ENCODE measurements at places on chromosomes 5 and 9.
A peak's percentile ranks its signal among the peaks of the same experiment; 100 is the strongest.

GRCh38 chr5:159456261-159456660 lies 126.0 kb upstream of the IL12B start:
- no peak for DNase-seq

DNA sequence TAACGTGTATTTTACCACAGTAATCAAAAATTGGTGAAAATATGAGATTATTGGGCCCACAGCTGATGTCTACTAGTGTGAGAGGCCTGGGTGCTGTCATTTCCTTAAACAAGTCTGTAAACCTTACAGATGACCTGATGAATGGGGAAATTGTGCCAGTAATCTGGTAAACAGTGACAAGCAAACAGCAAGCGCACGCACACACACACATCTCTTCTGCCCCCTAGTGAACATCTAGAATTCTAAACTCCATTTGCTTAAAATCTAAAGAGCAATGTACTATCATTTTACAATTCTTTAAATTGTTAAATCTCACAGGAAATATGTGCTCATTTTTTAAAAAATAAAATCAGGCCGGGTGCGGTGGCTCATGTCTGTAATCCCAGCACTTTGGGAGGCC lies 7.5 kb upstream of the RAPGEF1 start:
- DNase-seq = no peak

DNA sequence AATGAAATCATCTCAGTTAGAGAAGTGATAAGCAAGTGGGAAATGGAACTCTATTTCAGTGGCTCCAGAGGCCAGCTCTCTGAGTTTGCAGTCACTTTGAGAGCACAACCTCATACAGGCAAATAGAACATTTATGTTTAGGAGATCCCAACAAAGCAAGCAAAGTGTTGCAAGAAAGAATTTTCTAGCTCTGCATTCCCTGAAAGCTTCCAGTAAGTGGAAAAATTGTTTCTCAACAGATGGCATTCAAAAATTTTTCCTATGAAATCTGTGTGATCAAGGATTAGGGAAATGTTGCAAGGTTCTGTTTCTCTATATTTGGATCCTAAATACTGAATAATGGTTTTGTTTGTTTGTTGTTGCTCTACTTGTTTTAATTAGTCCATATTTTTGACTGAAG lies 764.2 kb upstream of the ZNF608 start:
- DNase-seq = no peak

- DNase-seq = peak; percentile 10
Measured at GRCh38 chr9:33472881-33473615, 676 bp downstream of the NOL6 start.

GRCh38 chr5:146564007-146564762 lies 48.2 kb upstream of the GPR151 start:
- no peak for DNase-seq

DNA sequence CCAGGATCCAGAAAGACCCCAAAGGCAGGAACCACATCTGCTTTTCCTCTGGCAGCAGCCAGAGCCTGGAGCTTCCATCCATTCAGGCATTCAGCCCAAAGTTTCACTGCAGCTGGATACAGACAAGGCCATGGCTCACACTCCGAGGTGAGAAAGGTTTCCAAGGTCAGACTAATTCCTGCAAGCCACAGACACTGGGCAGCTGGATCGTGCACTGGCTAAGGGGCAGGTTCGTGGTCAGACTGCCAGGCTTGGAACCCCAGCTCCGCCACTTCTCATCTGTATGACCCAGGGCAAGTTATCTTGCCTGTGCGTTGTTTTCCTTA lies 36.9 kb downstream of the SPOCK1 start:
- DNase-seq = no peak

- DNase-seq = no peak
Measured at GRCh38 chr9:92439921-92440750, 15.9 kb upstream of the OMD start.

- DNase-seq = no peak
Measured at GRCh38 chr5:17680737-17681136, 46.5 kb downstream of the TAF11L14 start.

DNA sequence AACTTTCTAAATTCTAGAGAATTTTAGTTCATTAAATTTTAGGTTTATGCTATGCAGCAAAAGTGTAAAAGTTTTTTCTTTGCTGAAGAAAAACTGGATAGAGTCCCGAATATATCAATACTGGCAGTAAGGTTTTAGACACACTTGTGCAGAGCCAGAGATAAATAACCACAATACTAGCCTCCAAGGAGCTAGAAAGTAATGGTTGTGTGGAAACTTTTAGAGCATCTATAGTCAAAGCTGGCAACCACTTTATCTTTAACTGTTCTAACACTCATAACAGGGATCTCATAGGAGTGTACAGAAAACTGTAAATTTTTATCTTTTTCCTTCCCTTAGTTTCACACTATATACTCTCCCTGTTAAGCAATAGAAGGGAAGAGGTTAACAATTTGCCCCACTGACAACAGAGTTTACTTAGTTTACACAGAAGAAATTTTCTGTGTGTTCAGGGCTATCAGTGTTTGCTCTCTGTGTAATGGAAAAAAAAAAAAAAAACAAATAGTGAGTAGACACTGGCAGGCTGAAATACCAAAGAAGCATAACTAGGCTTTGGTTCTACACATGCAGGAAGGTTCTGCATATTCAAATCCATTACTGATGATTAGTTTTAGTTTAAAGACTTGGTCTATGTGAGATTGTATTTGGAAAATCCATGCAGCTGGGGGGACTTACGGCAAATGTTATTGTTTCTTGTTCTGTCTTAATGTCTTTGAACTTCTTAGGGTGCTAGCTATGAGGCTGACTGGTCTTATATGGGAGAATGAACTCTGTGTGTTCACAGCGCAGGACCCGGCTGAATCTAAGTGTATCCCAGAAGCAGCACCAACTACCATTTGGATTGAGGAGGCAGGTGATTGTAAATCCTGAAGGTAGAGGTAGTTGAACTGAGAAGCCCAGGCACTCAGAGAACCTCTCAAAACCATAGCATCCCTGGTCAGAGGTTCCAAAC lies 187.6 kb downstream of the PCSK1 start:
- no peak for DNase-seq

GRCh38 chr9:118008246-118008645 lies 304.0 kb downstream of the TLR4 start:
- no peak for DNase-seq

DNA sequence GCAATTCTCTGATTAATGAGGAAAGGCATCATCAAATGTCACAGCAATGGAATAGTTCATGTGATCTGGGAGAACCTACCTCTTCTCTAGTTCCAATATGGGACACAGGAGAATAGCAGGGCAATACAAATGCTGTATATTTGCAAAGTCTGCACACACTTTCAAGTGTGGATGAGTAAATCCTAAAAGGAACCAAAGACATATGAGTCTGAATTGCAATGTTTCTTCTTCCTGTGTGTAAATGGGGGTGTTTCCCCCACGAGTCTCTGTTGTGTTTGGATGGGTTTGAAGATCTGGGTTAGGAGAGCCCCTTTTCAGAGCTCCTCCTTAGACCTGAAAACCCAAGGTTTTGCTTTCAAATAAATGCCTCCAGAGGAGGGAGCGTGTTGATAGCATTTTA lies 26.9 kb downstream of the SLC46A2 start:
- DNase-seq = no peak

- DNase-seq = no peak
Measured at GRCh38 chr5:174086751-174087150, 41.2 kb downstream of the NSG2 start.

GRCh38 chr5:168282120-168282519 lies 9.3 kb upstream of the WWC1 start:
- DNase-seq = no peak

- DNase-seq = no peak
Measured at GRCh38 chr5:110580625-110581024, 145.8 kb downstream of the TMEM232 start.

- DNase-seq = no peak
Measured at GRCh38 chr5:160039810-160040470, 31.0 kb downstream of the TTC1 start.

- peak; percentile 32 for DNase-seq
Measured at GRCh38 chr5:77168879-77169244, 41.6 kb upstream of the PDE8B start.

DNA sequence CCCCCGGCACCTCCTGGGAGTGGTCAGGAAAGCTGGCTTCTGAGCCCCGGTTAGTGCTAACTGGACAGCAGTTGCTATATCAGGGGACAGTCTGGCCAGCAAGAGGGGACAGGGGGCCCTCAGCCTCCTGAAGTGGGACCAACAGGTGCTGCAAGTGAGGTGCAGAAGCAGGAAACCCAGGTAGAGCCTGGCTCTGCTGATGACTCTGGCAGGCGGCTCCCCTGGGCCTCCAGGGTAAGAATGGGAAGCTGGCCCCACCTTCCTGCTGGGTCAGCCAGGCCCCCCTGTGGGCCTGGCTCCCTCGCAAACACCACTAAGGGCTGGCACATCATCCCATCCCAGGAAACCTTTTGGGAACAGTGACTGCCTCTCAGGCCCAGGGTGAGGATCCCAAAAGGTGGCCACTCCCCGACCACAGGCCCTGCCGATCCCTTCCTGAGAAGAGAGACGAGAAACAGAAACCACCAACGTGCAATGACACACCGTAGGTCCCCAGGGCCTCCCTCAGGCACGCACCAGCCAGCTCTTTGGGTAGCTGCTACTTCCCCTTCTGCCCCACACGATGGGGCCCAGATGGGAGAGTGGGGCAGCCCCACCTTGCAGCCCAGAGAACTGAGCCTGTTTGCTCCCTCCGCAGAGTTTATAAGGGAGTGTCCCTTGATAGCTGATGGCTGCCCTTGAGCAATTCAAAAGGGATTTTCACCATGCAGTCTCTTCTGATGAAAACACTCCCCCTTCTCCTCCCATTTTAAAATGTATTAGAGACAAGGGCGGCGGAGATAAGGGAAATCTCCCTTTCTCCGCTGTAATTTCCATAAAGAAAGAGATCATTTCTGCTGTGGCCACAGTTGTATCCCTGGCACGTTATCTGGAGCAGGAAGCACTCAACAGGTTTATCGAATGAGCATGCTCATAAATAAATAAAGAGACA lies 76.8 kb downstream of the STK10 start:
- DNase-seq = peak; percentile 31

- DNase-seq = no peak
Measured at GRCh38 chr5:2047341-2047927, 164.7 kb upstream of the IRX4 start.

DNA sequence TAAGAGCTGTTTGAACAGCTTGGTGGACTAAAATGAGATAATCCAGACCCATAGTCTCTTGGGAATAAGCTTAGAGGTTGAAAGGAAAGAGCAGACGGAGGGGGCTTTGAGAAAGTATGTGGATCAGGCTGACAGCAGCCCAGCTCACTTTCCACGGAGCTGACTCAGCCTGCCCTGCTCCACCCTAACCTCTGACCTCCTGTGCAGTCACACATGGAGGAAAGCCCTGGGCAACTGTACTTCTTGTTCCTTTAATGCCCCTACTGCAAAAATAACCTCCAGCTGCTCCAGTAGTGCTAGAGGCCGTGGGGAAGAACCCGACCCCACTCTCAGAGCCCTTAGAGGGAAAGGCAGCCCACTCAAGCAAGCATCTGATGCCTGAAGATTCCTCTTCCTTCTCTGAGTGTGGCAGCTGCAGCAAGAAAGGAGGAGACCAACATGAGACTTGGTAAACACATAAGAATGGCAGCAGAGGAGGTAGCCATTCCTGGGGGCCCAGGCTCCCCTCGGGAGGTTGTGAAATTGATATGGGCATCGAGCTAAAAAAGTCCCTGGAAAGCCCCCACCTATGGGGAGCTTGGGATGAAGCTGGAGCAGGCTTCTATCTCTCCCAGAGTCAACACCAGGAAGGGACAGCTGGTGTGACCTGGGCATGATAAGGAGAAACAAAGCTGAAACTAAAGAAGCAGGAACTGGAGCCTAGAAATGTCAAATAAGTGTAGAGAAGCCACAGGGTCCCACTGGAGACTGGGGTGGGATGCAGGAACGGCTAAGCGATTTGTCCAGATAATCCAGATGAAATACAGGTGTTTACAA lies 204.3 kb downstream of the PIK3R1 start:
- DNase-seq = no peak

DNA sequence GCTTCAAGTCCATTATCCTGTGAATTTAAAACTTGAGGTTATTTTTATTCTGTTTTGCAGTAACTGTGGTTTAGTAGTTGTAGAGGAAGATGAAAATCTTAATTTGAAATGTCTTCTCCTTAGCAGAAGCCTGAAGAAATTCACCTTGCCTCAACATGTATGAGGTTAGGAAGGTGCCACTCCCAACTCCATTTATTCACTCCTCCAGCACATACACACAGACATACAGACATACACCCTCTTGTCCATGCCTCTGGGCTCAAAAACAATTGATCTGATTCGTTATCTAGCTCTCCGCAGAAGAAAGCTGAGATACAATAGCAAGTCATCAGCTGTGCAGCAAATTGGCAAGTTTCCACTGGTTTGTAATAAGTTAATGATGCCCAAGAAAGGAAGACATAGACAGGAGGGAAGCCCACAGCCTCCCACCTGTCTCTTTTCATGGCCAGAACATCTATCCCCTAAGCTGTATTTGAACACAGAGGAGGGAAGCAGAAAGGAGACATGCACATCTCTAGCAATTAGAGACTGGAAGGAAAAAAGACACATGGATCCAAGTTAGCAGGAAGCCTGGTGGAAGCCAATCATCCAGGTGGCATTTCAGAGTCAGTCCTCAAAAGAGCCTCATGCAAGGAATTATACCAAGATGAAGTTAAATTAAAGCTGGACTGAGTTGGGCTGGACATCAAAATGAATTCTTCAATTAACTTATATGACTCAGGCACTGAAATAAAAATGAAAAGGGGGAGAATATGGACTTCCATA lies 257.9 kb downstream of the ASTN2 start:
- no peak for DNase-seq

DNA sequence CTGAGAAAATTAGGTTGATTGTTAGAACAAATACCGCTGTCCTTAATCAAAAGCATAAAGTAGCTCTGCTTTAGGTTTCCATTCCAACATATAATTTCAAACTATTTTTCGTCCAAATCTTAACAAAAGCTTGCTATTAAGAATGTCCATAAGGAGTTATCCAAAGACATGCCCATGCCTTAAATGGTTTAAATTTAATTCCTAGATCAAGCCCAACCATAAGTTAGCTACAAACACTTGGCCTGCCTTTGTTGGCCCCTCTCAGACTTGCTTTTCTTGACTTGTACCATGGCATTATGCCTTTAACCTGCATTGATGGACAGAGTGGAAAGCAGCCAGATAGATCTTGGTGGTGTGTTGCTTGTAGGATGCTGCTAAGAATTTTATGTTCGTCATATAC lies 8.8 kb downstream of the GARNL3 start:
- DNase-seq = no peak

DNA sequence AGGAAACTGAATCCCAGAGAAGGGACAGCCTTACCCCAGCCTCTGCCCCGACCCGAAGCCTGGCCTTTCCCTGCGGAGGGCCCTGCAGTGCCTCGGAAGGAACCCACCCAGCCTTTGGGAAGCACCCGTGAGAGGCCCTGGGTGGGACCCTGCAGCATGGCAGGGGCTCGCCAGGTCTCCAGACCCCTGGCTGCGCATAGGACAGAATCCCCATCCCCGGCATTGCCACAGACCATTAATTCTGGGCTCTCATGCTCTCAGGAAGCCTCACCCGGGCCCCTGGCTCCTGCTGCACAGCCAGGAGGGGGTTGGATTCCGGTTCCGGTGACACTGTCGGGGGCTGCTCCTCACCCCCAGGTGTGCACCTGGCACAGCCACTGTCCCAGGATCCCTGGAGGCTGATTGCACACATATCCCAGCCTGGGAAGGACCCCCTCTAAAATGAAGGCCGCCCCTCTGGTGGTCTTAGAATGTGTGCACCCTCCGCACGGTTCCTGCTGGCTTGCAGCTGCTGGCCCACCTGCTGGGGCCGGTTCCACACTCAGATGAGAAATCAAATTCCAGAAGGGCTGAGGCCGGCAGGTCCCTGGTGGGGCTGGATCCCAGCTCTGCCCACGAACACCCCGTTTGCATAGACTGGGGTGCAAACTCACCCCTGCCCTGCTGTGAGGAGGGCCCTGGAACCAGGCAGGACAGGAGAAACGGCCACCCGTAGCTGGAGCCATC lies 4.7 kb downstream of the EGFL7 start:
- DNase-seq = no peak

Measured in HEK293T (cell line).